ENCODE measurements at places on chromosomes 6 and 20.

DNA sequence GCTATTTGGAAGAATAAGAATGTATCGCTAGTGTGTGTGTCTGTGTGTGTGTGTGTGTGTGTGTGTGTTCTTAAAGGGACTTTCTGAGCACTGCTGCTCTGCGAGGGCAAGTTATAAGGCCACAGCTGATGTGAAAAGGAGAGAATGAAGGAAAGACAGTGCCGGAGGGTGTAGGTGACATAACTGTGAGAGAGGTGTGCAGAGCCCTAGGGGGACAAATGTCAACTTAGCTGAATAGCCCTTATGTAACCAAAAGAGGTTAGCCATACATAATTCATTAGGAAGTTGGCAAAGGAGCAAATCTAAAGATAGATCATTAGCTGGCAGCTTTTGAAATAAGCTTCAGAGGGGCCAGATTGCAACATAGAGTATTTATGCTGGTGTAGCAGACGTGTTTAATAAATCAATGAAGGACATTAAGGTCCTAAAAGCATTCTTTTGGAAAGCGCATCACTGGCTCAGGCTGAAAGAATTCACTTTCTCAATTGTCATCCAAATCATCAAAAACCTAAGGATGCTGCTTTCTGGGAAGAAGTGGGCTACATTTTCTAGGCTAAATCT, 81.0 kb downstream of the NDUFAF5 start:
- no peak for DNase-seq

GRCh38 chr6:70708448-70708847, 40.8 kb downstream of the SMAP1 start:
- DNase-seq, result no peak

DNA sequence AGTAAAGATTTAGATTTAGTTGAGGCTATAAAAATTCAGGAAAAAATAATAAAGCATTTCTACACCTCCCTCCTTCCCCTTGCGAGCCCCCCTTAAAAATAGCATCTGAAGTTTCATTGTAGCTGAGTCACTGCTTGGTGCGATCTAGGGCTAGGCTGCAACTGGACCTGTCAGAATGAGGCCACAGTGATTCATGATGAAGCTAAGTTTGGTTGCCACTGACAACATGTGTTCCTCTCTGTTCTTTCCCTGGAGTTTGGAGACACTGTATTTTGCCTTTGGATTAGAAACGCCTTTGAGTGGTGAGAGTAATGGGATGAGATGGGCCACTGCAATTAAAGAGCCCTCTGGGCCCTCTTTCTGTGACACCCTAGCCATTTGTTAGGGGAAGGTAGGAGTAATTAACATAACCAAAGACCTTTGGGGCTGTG, 334.1 kb downstream of the NRN1 start:
- DNase-seq, result no peak

- no peak for DNase-seq
These were observed 156.6 kb upstream of the TAB2 start for GRCh38 chr6:149160943-149161342.

DNA sequence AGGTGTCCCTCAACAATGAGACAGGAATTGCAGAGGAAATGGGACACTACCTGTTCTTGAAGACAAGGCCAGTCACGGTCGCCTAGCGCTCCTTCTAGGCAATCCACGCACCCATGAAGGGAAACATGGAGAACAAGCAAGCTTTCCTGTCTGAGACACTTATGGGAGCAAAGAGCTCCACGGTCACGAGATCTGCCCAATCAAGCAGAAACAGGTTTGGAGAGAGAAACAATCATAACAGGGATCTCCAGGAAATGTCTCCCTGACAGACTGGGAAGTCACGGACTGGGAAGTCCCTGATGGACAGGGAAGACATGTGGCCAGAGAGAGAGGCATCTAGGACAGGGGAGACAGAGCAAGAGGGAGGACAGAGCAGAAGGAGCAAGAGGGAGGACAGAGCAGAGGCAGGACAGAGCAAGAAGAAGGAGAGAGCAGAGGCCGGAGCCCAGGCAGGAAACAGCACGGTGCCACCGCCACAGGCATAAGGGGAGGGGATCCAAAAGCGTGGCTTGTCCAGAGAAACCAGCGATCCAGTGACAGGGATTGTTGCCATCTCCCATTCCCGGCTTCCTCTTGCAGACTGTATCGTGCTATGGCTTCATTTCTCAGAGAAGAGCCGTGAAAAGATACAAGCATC, 167.8 kb upstream of the ZNF337 start:
- DNase-seq, result no peak

GRCh38 chr20:57680934-57681914, 28.6 kb downstream of the PMEPA1 start:
- DNase-seq, result no peak

DNA sequence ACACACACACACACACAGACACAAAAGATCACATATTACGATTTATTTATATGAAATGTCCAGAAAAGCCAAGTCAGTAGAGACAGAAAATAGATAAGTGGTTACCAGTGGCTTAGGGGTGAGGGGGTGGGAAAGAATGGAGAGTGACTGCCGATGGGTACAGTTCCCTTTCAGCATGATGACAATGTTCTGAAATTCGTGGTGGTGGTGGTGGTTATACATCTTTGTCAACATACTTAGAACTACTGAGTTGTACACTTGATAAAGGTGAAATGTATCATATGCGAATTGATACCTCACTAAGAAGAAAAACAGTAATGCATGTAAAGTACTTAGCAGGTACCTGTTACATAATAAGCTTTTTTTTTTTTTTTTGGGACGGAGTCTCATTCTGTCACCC, 124.3 kb downstream of the SCAF8 start:
- no peak for DNase-seq

GRCh38 chr6:136129365-136129764, 120.7 kb downstream of the MTFR2 start:
- DNase-seq, result no peak

- DNase-seq, result no peak
These were observed 58.7 kb downstream of the CD40 start for GRCh38 chr20:46176739-46177378.

GRCh38 chr6:169263836-169264608, 10.4 kb upstream of the THBS2 start:
- DNase-seq, result no peak

DNA sequence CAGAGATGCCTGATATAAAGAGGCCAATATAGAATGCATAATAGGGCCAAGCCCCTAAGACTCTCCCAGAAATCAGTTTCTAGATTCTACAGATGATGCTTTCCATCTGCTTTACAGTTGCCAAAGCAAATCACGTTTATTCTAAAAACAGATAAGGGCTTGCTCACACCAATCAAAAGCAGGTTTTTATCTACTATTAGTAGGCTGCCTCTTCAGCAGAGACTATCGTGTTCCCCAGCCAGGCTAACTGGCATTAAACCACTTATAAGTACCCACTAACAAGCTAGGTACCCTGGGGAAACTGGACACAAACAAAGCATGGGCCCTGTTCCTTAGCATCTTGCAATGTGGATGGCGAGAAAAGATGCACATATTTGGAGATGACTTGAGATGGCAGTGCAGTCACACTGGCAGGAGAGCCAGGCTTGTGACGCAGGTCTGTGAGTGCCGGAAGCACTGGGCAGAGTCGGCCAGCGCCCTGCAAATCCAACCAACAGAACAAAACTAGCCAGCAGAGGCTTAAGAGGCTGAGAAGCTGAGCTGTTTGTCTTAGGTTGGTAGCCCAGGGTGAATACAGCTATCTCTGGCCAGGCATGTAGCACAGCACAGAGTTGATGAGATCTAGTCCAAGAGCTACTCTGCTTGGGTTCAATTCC, 73.4 kb downstream of the GFOD1 start:
- no peak for DNase-seq

DNA sequence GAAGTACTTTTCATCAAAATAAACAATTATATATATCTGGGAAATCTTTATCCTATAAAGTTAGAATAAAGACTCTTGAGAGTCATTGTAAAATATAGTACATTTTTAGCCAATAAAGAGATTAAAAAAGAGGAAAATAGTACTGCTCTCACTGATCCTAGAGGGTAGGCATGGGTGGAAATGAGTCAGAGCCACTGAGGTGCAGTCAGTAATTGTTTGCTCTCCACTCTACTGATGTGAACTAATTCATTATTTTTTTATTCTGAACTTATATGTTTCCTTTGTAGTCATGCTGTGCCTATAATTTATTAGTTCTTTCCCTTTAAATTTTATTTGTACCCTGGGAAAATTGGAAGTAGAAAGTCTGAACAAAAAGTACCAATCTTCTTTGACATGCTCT, 1359.4 kb upstream of the GJE1 start:
- no peak for DNase-seq

GRCh38 chr20:16505894-16506293, 67.4 kb downstream of the KIF16B start:
- DNase-seq, result no peak

DNA sequence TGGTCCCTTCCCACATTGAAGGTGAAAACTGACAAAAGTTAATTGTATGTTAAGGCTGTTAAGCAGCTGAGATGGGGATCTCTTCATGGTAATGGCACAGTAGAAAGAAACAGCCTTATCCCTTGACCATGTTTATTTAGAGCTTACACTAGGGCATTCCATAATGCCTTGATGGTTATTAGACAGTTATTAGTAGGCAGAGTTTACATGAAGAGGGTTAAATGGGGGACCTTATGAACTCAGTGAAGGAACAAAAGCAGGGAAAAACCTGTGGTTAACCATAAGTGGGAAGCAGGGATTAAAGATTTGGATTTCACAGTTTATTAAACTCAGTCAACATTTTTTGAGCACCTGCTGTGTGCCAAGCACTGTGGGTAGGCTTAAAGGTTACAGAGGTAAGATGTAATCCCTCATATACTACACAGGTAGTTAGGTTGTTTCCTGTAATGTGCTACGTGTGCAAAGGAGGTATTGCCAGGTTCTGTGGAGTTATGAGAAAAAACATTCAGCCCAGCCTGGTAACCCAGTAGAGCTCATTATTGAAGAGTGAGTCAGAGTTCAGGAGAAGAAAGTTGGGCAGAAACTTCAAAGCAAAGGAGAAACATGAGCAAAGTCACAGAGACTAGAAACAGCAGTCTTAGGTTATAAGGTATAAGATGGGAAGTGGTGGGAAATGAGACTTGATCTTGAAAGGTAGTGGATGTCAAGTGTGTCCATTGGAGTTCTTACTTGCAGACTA, 32.3 kb upstream of the GNRH2 start:
- no peak for DNase-seq

GRCh38 chr20:18728165-18728869, 85.3 kb upstream of the SCP2D1 start:
- no peak for DNase-seq

DNA sequence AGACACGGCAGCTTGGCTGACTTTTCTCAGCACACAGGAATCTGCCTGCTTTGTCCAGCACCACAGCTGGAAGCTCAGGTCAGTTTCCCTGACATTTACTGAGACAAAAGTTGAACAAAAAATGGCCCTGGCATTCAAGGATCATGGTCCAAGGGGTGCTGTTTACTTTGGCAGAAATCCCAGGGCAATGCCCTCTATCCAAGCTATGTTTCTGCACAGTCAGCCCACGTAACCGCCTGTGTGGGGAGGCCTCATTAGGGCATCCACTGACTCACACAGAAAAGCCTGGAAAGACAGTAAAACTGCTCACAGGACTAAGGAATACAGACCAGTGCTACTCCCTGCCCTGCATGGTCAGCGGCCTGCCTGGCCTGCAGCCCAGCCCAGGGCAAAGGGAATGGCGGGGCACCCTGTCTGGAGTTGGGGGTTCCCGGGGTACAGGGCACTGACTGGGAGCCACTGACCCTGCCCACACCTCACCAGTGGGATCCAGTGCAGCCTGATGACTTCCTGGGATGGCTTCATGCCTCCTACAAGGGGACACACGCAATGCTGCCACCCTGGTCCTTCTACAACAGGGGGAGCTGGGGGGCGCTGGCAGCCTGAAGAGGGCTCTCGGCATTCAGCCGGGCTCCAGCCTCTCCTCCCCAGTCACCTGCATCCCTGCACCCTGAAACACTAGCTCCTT, 77.1 kb downstream of the NINL start:
- DNase-seq, result no peak

DNA sequence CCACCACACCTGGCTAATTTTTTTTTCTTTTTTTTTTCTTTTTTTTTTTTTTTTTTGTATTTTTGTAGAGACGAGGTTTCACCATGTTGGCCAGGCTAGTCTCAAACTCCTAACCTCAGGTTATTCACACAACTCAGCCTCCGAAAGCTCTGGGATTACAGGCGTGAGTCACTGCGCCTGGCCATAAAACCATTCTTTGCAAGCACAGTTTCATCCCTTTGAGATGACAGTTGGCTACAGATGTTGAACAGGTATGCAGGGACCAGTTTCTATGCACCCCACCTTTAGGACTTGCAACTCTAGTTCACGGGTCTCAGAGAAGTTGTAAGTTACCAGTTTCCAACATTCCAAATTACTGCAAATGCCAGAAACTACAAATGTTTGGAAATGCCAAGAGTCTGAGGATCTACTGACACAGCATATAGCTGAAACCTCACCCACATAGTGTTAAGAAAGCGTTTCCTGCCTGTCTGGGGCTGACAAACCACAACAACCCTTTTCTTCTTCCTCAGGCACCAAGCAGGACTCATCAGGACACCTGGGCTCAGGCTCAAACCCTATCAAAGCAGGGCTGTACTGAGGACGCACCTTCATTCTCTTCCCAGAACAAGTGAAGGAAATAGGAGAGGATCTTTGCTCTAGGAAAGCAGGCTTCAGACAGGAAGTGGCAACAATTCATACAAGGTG, 22.9 kb downstream of the ARHGAP18 start:
- no peak for DNase-seq

- no peak for DNase-seq
These were observed 120.4 kb downstream of the SIM1 start for GRCh38 chr6:100344321-100344720.

GRCh38 chr6:76684875-76685274, 612.4 kb upstream of the IMPG1 start:
- no peak for DNase-seq

- no peak for DNase-seq
These were observed 44.0 kb downstream of the MAP7 start for GRCh38 chr6:136506124-136506799.

- DNase-seq, result no peak
These were observed 18.2 kb upstream of the SCP2D1 start for GRCh38 chr20:18795366-18795765.

All from cortex of kidney (tissue), 1 donor.